Activated CD4-positive, alpha-beta T cell treated with anti-CD3 and anti-CD28 coated beads, Interleukin-2, amount 50 U/mL, for 48 hours (primary cell): ENCODE measurements at places on chromosomes 4 and X.

- no peak for DNase-seq
Measured at GRCh38 chr4:26557164-26557563, 26.7 kb upstream of the TBC1D19 start.

GRCh38 chr4:182385897-182386296, 142.7 kb downstream of the TENM3 start:
- no peak for DNase-seq

GRCh38 chr4:186764457-186764856, 40.8 kb upstream of the FAT1 start:
- DNase-seq = no peak

GRCh38 chr4:186008057-186008456, 60.9 kb upstream of the TLR3 start:
- DNase-seq = no peak

DNA sequence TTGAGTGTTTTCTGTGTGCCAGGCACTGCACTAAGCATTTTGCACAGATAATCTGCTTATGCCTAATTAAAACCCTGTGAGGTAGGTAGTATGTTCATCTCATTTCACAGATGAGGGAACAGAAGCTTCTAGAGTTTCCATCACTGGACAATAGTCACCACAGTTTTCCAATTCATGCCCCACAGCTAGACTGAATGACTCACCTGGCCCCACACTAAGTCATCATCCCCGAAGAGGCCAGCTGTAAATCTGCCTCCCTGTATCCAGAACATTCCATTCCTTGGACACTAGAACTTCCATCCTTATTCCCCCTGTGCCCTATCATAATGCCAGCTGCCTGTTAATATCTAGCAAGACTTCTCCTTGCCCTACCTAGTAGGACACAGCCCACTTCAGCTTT, 40.9 kb upstream of the NYX start:
- no peak for DNase-seq

GRCh38 chrX:110294087-110294486, 23.8 kb downstream of the AMMECR1 start:
- DNase-seq = no peak

DNA sequence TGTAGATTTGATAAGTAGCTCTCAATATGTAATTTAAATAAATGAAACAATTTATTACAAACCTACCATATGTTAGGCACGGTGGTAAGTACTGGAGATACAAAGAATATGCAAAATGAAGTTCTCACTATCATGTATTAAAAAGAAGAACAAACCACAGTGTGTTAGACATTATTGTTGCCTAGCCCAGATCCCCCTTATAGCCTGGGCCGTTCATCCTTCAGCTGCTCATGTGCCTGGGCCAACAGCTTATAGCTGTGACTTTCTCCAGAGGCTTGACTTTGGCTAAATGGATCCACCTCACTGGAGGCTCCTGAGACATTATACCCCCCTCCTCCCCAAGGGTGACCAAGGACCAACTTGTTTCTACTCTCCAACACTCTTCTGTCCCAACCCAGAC, 29.8 kb upstream of the CCNG2 start:
- no peak for DNase-seq

- no peak for DNase-seq
Measured at GRCh38 chr4:156763511-156763910, 208.1 kb downstream of the PDGFC start.
